ENCODE measurements at places on chromosomes 2 and 18.

DNA sequence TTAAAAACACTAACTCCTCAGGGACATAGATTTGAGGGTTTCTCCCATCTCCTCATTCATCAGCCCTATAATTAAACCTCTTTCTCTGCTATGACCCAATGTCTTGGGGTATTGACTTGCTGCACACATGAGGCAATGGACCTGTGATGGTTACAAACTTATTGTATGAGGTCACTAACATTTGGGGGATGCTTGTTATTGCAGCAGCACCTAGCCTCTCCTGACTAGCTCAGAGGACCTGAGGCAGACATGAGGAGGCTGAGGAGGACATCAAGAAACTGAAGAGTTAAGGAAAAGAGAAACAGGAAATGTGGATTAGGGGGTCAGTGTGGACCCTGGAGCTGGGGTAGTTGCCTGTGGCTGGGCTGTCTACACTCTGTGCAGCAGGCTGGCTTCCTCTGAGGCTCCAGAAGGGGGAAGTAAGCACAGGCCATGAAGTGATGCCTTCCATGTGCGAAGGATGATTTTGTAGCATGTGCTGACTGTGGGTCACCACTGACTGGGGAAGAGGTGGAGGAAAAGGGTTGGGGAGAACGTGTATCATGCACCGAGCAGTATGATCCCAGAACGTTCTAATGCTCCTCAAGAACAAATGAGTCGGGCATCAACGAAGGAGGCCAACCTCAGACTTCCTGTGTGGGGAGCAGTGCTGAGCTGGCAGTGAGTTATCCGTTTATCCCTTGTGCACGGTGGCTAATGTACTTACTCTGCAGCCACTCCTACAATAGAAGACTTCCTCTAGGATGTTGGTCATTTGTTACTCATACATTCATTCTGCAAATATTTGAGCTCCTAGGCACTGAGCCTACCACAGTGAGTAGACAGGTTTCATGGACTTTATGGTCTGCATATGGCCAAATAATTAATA, 42.1 kb upstream of the RFX8 start:
- no peak for DNase-seq

- no peak for DNase-seq
Measured at GRCh38 chr2:46369783-46370182, 72.6 kb downstream of the EPAS1 start.

DNA sequence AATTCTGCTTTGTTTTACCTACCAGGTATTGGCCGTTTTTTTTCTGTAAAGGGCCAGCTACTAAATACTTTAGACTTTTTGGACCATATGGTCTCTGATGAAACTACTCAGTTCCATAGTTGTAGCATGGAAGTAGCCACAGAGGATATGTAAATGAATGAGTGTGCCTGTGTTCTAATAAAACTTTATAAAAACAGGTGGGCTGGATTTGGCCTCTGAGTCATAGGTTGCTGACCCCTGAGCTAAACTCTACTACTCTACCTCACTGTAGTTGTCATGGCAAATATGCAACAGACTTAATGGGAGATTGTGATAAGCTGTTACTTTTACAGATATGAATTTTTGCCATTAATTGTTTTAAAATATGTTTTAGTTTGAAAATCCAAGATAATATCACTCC, 19.7 kb downstream of the CLIP4 start:
- DNase-seq: no peak

DNA sequence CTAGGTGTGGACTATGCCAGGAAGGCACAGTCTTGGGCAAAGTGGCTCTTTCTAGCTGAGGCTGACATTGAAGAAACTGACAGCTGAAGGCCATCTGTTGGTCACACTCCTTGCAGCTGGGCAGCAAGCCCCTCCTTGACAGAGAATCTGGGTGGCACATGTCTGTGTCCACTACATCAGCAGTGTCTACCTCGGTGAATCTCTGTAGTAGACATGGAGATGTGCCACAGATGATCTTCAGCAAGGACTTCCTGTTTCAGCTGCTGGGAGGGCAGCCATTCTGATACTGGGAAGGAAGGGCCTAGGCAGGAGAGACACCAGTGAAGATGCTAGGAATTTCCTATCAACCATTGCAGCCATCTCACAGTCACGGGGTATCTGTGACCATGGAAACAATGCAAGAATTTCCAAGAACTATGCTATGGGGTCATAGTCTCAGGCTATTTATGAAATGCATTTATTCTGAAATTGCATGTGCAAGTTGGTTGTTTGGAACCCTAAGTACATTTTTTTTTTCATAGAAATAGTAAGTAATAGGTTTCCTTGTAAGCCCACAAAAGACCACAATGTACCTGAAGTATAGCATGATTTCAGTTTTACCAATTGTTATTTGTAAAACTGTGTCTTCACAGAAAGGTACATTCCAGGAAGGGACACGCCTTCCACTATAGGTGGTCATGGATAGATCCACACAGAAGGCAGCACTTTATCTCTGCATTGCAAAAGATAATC, 63.8 kb upstream of the DARS1 start:
- DNase-seq: no peak

GRCh38 chr2:108548208-108549003, 14.1 kb downstream of the LIMS1 start:
- no peak for DNase-seq

- DNase-seq: no peak
Measured at GRCh38 chr2:60958800-60959199, 58.7 kb upstream of the PEX13 start.

DNA sequence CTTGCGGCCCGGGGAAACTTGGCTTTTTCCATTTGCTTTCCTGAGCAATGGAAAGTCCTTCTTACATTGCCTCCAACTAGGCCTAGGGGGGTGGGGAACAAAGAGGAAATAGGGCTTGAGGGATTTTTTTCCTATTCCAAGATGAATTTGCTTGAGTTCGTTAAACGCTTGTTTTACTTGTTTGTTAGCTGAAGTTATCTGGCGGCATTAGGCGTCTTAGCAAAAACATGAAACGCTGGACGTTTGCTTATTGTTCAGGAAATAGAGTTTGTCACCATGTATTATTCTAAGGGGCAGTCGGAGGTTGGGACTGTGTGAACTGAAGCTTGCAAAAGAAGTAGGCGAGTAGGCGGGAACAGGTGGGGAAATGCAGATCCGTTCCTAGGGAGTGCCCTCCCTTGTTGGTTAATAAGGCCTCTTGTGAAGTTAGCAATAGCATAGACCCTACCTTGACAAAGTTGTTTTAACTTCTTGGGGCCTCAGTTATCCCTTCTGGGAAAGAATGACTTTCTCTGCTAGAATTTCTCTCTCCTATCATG, 1.9 kb downstream of the CABLES1 start:
- no peak for DNase-seq

- DNase-seq: no peak
Measured at GRCh38 chr18:55064073-55064472, 104.8 kb upstream of the CCDC68 start.

- no peak for DNase-seq
Measured at GRCh38 chr2:224901121-224901676, 141.1 kb downstream of the DOCK10 start.

- no peak for DNase-seq
Measured at GRCh38 chr2:136214307-136215200, 96.6 kb upstream of the CXCR4 start.

GRCh38 chr18:9790261-9790660, 82.2 kb downstream of the RAB31 start:
- no peak for DNase-seq

GRCh38 chr2:152465541-152465940, 130.6 kb downstream of the FMNL2 start:
- no peak for DNase-seq

GRCh38 chr2:180101846-180102245, 94.7 kb upstream of the CWC22 start:
- no peak for DNase-seq

DNA sequence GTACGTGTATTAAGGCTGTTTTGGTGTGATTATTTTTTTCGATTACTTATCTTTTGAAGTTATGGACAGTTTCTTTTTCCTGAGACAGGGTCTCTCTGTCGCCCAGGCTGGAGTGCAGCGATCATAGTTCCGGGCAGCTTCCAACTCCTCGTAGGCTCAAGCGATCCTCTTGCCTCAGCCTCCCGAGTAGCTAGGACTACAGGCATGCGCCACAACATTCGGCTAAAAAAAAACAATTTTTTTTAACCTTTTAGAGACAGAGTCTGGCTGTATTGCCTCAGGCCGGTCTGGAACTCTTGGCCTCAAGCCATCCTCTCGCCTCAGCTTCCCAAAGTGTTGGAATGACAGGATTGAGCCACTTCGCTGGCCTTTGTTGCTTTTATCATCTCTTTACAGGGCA, 945 bp downstream of the HAT1 start:
- no peak for DNase-seq
